ENCODE measurements at places on chromosomes 11 and 22. TPM values are rescaled to one million over a fixed set of nuclear protein-coding genes. Genes with fewer than 3 reads are reported as not detected.

CCDC73 gene
- not detected for total RNA-seq

GRK3 gene
- 13.6 TPM for total RNA-seq

ZNF215 gene
- total RNA-seq = 1.8 TPM

C11orf97 gene
- not detected for total RNA-seq

USP2 gene
- 0.66 TPM for total RNA-seq
